Stimulated activated CD4-positive, alpha-beta T cell treated with anti-CD3 and anti-CD28 coated beads, TNF-alpha, amount 100 ng/mL, for 4 hours (primary cell): ENCODE measurements at places on chromosomes 5 and 9.

- no peak for DNase-seq
Measured at GRCh38 chr5:123696921-123697341, 185.0 kb downstream of the CSNK1G3 start.

- no peak for DNase-seq
Measured at GRCh38 chr5:56025151-56025885, 30.6 kb upstream of the IL6ST start.

GRCh38 chr5:141003791-141004611 is 37.7 kb downstream of the PCDHAC2 start:
- DNase-seq, result no peak

DNA sequence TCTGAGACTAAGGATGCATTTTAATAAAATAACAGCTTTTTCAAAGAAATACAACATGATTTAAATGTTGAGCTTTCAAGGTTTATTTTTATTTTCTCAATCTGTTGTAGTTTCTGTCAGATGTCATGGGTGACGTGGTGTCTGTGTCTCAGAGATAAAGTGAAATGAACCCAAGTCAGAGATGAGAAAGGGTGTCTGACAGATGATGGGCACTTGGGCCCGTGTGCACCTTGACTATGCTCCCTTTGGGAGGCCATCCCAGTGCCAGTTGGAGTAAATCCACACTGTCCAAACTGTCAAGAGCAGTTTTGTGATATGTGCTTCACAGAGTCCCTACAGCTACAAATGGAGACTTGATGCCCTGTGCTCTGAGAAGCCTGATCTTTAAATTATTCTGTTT is 536.9 kb upstream of the FAM174A start:
- DNase-seq, result no peak

GRCh38 chr9:88691091-88691490 is 156.1 kb downstream of the NXNL2 start:
- no peak for DNase-seq
